ENCODE measurements at places on chromosomes 6 and 20.
A peak's percentile ranks its signal among the peaks of the same experiment; 100 is the strongest.

- no peak for DNase-seq
Measured at GRCh38 chr6:112725541-112726085, 378.5 kb downstream of the RFPL4B start.

DNA sequence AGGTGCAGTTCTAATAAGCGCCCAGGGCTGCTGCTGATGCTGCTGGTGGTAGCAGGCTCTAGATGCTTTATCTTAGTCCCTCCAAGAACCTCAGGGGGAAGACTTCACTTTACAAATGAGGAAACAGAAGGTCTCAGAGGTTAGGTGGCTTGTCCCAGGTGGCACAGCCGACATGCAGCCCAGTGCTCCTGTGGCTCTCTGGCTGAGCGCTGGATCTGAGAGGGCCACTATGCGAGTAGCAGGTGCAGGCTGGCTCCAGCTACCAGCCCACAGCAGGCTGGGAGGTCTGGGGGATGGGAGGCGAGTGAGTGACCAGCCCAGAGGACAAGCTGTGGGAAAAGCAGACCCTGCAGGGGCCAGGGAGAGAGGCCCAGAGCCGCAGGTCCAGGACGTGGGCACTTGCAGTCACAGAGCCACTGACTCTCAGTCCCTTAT is 90.9 kb downstream of the PRND start:
- no peak for DNase-seq

DNA sequence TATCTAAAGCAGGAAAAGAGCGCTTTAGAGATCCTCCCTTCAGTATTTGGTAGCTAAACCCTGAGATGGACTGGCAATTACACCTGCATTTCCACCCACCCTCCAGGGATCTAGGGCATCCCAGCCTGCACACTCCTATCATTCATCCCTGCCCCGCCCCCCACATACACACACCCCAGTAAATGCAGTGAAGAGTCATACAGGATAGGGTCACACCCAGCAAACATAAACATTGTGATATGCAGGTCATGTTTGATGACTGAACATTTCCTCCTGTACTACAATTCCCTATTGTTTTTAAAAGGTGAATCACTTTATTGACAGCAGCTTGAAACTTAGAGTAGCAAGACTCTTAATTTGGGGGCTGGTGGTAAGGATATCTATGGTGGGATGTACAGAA is 112.9 kb downstream of the FOXO3 start:
- DNase-seq, result no peak

GRCh38 chr20:19943061-19943521 is 74.1 kb upstream of the NAA20 start:
- DNase-seq, result no peak

- DNase-seq, result no peak
Measured at GRCh38 chr20:60785785-60786184, 466.3 kb upstream of the CDH4 start.

DNA sequence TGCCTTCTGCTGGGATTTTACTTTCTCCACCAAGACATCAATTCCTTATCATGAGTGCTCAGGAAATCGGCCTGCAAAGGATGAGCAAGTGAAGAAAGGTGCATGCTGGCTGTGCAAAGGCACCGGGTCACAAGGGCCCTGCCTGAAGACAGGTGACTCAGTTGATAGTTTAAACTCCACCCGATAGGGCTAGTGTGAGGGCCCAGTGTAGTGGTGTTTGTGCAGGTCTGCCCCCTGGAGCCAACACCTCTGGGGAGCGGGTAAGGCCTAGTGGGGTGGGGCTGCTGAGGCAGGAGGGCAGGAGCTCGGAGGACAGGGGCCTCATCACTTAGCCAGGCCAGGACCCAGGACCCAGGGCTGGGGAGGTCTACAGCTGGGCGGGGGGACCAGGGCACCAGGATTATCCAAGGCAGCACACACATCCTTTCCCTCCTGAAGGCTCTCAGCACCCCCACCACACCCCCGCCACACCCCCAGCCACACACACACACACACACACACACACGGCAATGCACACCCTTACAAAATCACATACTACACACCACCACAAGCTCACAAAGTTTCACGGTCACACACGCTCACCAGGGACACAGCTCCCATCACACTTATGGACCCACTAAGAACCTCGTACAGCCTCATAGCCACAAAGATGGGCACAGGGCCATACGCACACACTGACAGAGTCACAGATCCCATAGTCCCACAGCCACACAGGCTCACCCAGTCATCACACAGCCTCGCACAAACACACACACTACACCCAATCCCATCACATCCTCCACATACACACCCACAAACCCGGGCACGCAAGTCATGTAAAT is 75.4 kb downstream of the GRM4 start:
- no peak for DNase-seq

GRCh38 chr6:75201901-75202672 is 3.8 kb downstream of the COL12A1 start:
- peak; percentile 58 for DNase-seq

DNA sequence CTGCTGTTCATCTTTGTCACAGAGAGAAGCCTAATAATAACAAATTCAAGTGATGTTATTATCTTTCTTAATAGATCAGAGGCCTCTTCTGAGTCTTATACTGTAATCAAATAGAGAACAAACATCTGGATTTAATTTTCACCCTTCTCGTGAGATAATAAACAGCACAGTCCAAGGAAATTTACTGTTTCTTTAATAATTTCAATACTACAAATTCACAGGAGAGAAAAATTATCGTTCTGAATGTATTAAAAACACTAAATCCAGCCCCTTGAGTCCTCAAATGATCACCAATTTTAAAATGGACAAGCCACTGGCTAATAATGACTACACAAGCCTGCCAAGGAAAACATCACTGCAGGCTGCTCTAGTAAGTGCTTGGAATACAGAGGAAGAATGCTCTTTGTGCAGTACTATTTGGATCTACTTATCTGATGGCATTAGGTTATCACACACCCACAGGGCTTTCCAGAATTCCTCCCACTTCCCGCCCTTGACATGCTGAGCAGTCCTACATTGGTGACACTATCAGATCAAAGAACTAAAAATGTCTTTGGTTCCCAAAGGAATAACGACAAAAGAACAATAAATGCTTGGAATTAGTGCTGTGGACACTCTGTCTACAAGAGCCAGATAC is 38.1 kb downstream of the SYNE1 start:
- DNase-seq, result no peak

- no peak for DNase-seq
Measured at GRCh38 chr20:8601542-8601912, 467.4 kb upstream of the PLCB4 start.

- peak; percentile 77 for DNase-seq
Measured at GRCh38 chr6:25278914-25279747, at the start of gene CARMIL1. CARMIL1 (plus strand) TSS chr6:25279374; CDS start chr6:25279796, 422 bp downstream.

- no peak for DNase-seq
Measured at GRCh38 chr6:156775717-156776116, 1.5 kb upstream of the ARID1B start.

- no peak for DNase-seq
Measured at GRCh38 chr6:33034554-33034953, 25.2 kb upstream of the HLA-DOA start.
